ENCODE measurements at places on chromosomes 6 and 20.
A peak's percentile ranks its signal among the peaks of the same experiment; 100 is the strongest.

DNA sequence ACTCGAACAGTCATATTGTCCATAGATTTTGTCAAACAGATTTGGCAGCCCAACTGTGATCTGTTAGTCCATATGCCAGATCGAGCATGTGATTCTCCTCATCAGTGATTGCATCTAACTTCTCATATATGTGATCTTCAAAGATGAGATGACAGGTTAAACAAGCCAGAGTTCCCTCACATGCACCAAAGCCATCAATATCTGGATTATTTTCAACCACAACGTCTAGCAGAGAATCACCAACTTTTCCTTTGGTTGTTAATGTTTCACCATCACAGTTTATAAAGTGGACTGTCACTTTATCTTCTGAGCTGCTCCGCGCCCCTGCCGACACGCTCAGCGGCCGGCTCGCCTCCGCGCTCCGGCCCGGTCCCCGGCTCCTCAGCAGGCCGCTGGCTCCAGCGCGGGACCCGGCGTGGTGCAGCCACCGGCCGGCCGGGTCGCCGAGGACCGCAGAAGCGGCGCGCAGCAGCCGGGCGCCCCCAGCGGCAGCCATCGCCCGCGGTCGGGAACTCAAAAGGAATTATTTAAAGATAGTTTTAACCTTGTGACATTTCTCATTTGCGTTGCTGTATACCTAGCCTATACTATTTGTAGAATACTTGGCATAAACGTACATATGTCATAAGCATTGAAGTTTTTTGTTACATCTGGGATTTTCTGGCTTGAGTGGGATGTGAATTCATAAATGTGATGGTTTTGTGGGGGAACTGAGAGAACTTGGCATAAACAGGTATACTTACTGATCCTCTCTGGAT, 40.1 kb upstream of the DYNLRB1 start:
- DNase-seq: peak; percentile 1

GRCh38 chr20:64192406-64192805, 28.2 kb downstream of the MYT1 start:
- no peak for DNase-seq

GRCh38 chr6:106886922-106887797, 87.4 kb downstream of the CD24 start:
- DNase-seq: no peak

GRCh38 chr6:133809406-133809805, 79.5 kb upstream of the TCF21 start:
- DNase-seq: no peak

- no peak for DNase-seq
Measured at GRCh38 chr20:11936157-11936556, 18.5 kb downstream of the BTBD3 start.

- no peak for DNase-seq
Measured at GRCh38 chr6:30685157-30686008, 1.1 kb downstream of the PPP1R18 start.

All from T follicular helper cell (primary cell).